ENCODE measurements at places on chromosomes 3 and 15.
A peak's percentile ranks its signal among the peaks of the same experiment; 100 is the strongest.

GRCh38 chr3:161510510-161511260 is 14.1 kb downstream of the OTOL1 start:
- no peak for DNase-seq

DNA sequence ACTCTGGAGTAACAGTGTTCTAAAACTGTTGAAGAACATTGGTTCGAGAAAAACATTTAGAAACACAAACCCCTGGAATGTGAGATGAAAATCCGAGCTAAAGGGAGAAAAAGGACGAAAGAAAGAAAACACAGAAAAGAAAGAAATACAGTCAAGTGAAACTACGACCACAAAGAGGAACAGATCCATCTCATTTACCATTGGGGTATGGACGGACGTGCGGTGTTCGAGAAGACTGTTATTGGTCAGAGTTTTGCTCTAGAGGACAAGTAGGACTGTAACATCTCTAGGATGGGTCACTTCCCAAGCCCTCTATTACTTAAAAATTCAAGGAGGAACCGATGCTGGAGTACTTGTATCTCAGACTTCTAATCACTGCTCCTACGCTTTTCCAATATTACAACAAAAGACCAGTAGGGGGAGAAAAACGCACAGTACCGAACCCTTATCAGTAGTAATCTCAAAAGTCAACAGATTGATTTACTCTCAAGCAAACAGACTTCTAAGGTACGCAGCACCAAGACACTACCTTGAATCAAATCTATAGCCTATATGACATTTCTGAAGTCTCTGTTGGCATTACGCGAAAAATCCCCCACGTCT is 1.1 kb upstream of the PIK3CA start:
- no peak for DNase-seq

DNA sequence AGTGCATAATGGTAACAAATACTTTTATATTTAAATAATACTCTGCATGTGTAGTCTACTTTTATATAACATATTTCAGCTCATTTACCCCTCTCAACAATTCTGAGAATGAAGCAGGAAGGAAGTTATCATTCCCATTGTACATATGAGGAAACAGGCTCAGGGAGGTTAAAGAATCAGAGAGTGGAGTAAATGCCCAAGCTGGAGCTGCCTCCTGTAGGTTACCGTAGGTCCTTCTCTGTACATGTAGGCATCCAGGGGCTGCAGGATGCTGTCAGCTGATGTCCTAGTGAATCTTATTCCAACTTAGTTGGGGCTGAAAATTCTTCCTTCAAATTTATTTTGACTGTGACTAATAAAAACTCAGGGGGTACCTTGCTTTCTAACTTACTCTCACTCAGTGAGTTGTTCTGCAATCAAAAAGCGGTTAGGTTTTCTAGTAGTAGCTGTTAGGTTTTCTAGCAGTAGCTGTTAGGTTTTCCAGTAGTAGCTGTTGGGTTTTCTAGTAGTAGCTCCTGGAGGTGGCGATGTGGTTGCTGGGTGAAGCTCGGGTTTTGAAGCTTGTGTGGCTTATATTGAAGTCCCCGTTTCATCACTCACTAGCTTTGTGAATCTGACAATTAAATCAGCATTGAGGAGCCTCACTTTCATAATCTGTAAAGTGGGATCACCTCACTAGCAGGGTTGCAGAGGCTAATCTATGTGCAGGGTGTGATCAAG is 357.0 kb downstream of the NR2F2 start:
- DNase-seq = no peak

GRCh38 chr3:195403841-195404408 is 38.9 kb downstream of the ACAP2 start:
- no peak for DNase-seq

- no peak for DNase-seq
Measured at GRCh38 chr3:166860217-166860616, 519.9 kb downstream of the ZBBX start.

DNA sequence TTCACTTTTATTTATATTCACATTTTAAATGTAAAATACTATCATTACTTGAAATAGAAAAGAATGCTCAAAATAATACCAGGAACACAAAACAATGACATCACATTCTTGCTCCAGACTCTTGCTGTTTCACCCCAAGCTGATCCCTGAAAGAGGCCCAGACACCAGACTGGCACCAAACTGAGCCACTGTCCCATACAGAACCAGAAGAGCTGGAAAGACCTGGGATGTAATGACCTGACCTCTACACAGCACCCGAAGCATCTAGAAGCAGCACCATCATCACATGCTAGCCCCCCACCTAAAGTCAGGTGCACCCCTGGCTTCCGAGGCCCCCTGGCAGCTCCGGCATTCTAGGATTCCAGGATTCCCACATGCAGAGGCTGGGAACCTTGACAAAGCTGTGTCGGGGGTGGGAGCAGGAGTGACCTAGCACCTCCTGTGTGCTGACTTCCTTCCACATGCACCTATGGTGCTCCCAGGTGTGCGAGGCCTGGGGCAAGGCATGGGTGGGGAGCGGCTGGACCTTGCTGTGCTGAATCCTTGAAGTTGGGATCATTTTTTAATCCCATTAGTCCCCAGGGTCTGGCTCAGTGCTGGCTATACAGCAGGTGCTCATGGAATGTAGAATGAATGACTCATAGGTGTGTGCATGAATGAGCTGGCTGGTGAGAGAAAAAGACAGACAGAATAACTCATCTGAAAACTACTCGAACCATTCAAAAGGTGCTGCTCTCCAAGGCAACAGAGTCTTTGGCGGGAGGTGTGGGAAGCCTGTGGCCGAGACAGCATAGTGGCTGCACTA is 144.7 kb upstream of the IQSEC1 start:
- DNase-seq = no peak

GRCh38 chr15:64905119-64905831 is 6.4 kb upstream of the ANKDD1A start:
- peak; percentile 53 for DNase-seq

DNA sequence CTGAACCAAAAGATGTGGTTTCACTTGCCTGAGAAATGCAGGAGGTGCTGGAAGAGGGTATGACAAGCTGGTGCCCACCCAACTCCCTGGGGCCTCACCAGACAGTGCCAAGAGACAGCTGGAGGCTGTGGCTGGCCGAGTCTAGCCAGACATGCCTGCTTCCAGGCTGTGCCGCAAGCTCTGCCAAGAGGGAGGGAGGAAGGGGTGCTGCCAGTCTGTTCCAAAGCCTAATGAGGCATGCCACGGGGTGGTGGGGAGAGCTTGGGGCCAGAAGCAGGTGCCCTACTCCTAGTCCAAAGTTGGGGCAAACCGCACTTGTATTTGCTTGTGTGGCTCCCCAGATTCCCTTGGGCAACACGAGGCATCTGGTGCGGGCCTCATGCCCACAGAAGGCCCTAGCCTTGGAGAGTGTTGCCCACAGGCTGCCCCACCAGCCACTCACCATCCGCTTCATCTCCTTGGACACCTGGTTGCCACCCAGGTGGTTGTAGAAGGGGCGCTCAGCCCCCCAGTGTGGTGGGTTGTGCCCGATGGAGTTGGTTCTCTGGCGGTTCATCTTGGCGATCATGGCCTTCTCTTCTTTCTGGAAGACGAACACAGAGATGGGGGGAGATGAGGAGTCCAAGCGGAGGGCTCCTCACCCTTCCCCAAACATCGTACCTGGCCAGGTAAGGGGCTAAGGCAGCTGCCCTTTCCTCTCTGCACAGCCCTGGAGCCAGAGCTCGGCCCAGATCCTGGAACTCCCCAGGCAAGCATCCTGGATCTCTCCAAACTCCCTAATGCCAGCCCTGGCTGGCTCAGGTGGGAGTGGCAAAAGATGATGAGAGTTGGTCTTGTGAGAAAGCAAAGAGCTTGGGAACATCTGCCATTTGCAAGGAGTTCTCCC is 123.4 kb downstream of the SEC22A start:
- no peak for DNase-seq

DNA sequence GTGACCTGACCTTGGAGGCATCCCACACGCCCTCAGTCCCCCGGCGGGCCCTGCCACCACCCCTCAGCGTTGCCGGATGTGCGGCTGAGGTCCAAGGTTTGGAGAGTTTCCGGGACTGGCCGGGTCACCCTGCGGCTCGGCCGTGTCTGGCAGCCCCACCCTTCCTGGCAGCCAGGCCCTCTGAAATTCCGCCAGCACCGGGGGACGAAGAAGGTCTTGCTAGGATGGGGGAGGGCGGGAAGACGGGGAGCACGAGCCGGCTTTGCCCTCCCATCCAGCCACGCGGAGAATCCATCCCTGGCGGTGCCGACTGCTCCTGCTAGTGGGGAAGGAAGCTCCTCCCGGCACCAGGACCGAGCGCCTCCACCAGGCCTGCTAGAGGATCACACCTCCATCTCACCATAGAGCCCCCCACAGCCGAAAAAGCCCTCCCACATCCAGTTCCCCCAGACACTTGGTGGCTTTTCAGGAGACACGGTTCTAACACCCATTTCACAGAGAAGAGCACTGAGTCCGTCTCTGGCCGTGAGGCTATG is 81.5 kb downstream of the CPN2 start:
- DNase-seq = no peak

- no peak for DNase-seq
Measured at GRCh38 chr3:131782751-131783150, 252.1 kb downstream of the CPNE4 start.

- no peak for DNase-seq
Measured at GRCh38 chr15:69881766-69882165, 216.0 kb downstream of the TLE3 start.

- no peak for DNase-seq
Measured at GRCh38 chr3:179184826-179185225, 36.7 kb downstream of the PIK3CA start.

GRCh38 chr15:52496175-52496574 is 32.5 kb downstream of the MYO5A start:
- no peak for DNase-seq

- DNase-seq = no peak
Measured at GRCh38 chr3:69579306-69580041, 159.8 kb upstream of the MITF start.

- no peak for DNase-seq
Measured at GRCh38 chr3:59143447-59143846, 93.6 kb upstream of the CFAP20DC start.

DNA sequence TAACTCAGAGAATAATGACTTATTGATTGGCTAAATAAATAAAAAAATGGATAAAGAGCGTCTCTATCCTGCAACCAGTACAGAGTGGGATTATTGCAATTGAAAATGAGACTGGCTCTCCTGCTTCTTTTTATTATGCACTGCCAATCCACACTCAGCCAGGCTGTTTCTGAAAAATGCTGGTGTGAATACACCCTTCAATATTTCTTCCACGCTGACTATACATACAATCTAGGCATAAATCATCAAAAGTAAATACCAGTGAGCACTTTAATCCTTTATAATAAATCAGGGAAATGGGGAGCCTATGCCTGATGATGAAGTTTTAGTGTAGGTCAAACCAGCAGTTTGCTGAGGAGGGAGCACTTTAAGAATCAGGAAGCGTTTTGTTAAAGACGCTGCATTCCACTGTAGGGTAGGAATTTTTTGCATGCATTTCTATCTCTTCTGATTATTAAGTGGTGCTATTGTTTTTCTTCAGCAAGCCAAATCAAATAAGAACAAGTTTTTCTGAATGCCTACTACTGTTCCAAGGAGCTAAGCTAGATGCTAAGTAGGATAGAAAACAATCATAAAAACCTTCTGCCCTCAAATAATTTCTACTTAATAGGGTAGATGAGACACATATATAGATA is 781.5 kb downstream of the TBL1XR1 start:
- DNase-seq = no peak

GRCh38 chr15:95604634-95605036 is 725.9 kb upstream of the NR2F2 start:
- no peak for DNase-seq

DNA sequence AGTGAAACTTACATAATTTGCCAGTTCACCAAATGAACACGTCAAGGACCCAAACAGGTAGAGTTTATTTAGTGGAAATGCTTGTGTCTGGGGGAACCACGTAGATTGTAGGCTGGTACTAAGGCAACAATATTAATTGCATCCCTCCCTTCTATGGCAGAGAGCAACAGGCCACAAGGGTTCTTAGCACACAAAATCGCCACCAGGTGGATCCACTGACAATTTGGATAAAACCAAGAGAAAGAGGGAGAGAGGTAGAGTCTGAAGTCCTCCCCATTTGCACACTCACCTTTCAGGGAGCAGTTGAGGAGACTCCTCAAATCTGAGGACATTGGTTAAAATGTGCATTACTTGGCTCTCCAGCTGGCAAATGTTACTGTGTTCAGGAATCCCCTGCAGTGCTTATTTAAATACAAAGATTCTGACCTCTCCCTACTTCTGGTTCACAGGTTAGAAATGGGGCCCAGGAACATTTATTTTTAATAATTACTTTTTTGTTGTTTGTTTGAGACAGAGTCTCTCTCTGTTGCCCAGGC is 181.0 kb upstream of the FEZF2 start:
- no peak for DNase-seq

DNA sequence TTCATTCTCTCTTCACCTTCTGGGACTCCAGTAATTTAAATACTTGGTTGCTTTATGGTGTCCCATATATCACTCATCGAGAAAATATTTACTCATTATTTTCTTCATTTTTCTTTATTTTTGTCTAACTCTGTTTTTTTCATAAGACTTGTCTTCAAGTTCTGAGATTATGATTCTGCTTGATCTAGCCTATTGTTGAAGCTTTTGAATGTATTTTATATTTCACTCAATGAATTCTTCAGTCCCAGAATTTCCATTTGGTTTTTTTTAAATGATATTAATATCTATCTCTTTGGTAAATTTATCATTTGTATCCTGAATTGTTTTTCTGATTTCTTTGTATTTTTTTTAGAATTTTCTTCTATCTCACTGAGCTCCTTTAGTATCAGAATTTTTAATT is 117.0 kb downstream of the LRRK1 start:
- DNase-seq = no peak

DNA sequence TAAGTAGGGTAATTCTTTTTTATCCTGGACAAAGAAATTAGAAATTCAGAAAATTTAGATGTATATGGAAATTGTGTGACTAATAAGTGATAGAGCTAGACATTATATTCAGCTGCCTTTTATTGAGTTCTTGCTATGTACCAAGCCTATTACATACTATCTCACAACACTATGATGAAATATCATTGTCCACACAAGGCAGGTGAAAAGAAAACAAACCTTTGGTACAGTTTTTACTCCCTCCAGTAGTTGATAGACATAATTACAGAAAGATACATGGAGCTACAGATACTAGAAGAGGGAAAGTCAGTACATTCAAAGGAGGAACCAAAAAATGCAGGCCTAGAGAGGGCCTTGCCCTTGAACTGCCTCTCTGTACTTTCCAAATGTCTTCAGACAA is 4.8 kb downstream of the IQCH start:
- no peak for DNase-seq

DNA sequence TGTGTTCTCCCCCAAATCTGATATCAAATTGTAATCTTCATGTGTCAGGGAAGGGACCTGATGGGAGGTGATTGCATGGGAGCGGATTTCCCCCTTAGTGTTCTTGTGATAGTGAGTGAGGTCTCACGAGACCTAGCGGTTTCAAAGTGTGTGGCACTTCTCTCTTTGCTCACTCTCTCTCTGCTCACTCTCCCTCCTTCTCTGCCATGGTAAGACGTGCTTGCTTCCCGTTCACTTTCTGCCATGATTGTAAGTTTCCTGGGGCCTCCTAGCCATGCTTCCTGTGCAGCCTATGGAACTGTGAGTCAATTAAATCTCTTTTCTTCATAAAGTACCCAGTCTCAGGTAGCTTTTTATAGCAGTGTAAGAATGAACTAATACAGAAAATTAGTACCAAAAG is 30.6 kb upstream of the OR5H6 start:
- DNase-seq = no peak

All from activated CD4-positive, CD25-positive, alpha-beta regulatory T cell (primary cell).